OCI-LY7 (cell line): ENCODE measurements at places on chromosomes 4 and X.

DNA sequence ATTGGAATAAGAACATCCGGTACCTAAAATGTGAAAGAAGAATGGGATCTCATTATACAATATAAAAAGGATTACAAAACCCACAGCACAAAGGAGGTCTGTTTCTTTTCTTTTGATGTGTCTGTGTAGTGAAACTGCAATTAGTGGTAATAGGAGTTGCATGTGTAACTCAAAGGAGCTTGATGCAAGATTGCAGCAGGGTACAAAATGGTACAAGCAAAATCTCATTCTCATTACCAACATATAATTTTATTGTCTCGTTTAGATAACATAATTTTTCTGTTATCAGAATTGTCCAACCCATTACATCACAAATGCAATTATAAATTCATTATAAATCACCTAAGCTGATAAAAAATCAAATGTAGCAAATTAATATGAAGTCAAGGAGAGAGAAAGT lies 47.1 kb upstream of the CCSER1 start:
- DNase-seq = no peak

DNA sequence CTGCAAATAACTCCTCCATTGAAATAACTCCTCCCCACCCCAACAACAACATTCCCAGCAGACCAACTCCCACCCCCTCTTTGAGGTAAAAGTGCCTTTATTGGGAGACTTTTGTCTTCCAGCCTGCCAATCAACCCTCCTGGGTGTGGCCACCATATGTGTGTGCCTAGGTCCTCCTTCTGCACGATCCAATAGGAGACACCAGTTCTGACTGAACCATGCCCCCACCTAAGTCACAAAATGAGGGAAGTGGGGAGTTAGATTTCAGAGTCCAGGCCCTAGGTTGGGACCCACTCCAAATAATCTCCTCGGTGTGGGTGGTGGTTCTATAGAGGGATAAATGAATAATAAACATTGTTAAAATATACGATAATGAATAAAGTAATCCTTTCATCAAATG lies 3.0 kb downstream of the PLP2 start:
- DNase-seq = no peak

DNA sequence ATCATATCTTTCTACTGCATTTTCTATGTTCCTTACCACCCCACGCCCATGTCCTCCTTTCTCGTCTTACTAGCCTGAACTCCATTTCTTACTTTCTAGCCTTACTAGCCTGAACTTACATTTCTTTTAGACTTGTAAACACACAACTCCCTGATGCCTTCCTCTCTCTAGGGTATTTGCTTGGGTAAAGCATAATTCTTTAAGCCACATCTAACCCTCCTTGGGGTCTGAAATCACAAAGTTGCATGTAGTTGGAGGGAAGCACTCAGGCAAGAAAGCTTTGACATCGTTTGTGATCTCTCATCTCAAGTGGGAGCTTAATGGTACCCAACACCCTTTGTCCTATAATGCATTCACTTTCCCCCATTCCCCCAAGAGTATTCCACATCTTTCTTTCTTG lies 124.4 kb downstream of the SPOCK3 start:
- DNase-seq = no peak

GRCh38 chrX:94256396-94256795 lies 582.4 kb downstream of the FAM133A start:
- DNase-seq = no peak

DNA sequence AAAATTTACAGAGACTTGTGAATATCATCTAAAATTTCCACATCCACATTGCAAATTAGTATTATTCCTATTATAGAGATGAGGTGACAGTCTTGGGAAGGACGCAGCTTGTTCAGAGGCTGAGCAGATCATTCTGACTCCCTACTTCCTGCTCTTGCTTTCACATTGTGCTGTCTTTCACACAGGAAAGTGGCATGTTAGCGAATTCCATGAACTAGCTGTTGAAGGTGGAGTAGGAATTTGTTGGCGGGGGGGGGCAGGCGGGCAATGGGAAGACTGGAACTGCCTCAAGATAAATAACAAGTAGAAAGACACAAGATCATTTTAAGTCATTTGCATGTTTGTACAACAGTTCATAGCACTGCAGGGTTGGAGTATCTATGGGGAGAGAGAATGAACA lies 2.3 kb downstream of the PF4V1 start:
- DNase-seq = no peak

DNA sequence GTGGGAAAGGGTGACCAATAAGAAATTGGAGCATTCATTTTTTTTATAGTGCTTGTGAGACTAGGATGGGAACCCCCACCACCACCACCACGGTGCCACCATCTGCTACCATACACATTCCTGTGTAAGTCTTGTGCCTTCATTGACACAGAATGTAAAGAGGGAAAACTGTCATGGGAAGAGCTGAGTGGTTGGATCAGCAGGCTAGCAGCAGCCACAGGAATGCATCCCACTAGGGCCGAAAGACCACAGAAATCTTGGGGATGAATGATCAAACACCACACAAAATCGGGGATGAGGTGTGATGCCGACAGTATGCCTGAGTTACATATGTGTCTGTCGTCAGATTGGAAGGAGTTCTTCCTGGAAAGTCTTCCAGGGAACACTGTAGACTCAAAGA lies 69.2 kb downstream of the SRPX start:
- DNase-seq = no peak

DNA sequence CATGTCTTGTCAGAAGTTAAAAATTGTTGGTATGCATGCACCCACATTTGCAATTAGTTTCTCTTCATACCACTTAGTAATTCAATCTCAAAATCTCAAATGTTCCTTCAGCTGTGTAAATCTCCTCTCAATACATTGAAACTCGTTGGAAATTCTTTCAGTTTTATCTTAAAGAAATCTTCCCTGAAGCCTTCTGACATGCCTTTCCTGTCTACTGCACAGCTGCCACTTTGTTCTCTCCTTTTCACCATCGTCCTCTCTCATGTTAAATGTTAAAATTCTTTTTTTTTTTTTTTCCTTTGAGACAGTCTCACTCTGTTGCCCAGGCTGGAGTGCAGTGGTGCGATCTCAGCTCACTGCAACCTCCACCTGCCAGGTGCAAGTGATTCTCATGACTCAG lies 30.9 kb downstream of the MCUB start:
- DNase-seq = peak; percentile 49

GRCh38 chr4:124977045-124977444 lies 264.5 kb upstream of the ANKRD50 start:
- DNase-seq = no peak

GRCh38 chrX:122552286-122552800 lies 631.7 kb upstream of the GRIA3 start:
- DNase-seq = no peak

DNA sequence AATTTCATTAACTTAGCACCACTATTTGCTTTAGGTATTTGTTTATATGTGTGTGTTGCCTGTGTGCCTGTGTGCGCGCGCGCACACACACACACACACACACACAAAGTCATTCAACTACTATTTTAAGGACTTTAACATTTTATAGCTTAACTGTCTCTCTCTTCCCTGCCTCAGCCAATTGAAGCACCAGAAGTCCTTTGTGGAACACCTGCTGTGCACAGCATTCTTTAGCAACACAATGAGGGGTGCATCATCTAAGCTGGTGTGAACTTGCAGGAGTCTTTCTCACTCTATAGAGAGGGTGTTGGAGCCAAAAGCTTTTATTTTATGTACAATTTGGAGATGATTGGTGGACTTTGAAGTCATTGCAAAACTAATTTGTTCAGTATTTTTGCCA lies 31.3 kb downstream of the SLIT2 start:
- DNase-seq = no peak

DNA sequence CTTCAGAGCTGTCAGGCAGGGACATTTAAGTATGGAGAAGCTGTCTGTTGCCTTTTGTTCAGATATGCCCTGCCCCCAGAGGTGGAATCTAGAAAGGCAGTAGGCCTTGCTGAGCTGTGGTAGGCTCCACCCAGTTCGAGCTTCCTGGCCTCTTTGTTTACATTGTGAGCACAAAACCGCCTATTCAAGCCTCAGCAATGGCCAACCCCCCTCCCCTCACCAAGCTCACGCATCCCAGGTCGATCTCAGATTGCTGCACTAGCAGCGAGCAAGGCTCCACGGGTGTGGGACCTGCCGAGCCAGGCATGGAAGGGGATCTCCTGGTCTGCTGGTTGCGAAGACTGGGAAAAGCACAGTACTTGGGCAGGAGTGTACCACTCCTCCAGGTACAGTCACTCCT lies 59.3 kb downstream of the ZNF674 start:
- no peak for DNase-seq
